ENCODE measurements at places on chromosomes 11 and 22.

GRCh38 chr22:39128508-39128907 is 24.0 kb downstream of the CBX7 start:
- DNase-seq, result no peak

DNA sequence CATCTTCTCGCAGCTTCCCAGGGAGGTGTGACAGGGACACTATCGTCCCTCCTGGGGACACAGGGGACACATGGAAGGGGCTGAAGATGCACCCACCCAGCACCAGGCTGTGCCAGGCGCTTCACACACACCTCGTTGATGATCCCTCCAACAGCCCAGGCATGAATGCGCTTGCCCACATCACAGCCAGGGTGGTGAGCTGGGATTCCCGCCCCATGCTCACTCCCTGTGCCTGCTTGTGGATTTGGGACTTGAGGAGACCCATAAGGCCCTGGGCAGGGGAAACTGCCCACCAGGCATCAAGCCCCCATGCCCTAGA is 57.8 kb downstream of the OTOG start:
- no peak for DNase-seq

DNA sequence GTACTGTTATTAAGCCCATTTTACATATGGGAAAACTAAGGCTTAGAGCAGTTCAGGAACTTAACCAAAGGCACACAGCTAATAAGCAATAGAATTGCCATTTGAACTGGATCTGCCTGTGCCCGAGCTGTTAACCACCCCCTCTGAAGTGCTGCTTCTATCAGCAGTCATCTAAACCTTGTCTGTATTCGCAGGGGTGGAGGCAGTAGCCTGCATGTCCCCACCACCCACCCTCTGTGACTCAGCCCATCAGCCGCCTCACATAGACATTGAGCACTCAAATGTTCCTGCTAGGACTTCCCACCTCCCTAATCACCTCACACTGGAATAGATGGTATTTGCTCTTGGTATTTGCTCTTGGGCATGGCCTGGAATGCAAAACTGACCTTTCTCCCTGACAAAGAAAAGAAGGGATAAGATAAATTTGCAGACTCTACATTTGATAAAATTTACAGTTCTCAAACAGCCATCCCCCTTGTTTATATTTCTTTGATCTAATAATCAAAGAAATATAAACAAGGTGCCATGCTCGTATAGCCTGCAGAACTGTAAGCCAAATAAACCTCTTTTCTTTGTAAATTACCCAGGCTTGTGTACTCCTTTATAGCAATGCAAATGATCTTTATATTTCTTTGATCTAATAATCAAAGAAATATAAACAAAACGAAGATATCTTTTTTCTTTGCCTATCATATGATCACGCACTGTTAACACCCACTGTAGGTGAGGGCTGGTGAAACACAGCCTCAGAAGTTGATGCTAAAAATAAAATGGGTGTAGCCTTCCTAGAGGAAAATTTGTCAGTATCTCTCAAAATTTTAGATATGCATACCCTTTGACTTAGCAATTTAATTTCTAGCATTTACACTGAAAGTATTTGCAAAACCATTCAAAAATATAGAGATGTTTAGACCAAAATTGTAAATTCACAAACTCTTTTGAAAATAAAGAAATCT is 15.9 kb downstream of the DKK3 start:
- DNase-seq, result no peak

DNA sequence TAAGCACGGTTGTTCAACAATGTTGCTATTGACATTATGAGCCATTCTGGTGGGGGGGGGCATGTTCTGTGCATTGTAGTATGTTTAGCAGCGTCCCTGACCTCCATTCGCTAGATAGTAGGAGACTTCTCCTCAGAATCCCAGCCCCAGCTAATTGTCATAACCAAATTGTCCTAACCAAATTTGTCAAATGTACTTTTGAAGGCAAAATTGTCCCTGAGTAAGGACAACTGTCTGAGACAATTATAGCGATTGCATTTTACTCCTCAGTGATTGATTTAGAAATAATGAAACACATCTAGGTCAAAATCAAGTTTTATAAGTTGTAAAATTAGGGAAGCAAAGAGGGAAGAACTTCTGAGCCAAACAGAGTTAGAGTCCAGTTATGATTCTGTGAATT is 541.8 kb upstream of the CHORDC1 start:
- no peak for DNase-seq

DNA sequence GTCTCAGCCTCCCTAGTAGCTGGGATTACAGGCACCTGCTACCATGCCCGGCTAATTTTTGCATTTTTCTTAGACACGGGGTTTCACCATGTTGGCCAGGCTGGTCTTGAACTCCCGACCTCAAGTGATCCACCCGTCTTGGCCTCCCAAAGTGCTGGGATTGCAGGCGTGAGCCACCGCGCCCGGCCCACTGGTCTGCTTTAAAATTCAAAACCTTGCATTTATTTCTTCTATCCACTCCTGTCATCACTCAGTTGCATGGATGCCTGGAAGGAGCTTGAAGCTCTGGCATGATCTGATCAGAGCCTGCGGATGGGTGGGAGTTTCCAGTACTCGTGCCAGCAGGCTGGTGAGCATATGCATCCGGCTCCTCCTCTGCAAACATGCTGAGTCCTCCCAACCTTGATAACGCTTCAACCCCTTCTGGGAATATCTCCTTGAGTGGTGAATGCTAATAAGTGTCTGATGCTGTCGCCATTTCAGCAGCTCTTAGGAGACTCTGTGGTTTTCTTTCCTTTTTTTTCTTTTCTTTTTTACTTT is 39.6 kb downstream of the UBASH3B start:
- DNase-seq, result no peak

DNA sequence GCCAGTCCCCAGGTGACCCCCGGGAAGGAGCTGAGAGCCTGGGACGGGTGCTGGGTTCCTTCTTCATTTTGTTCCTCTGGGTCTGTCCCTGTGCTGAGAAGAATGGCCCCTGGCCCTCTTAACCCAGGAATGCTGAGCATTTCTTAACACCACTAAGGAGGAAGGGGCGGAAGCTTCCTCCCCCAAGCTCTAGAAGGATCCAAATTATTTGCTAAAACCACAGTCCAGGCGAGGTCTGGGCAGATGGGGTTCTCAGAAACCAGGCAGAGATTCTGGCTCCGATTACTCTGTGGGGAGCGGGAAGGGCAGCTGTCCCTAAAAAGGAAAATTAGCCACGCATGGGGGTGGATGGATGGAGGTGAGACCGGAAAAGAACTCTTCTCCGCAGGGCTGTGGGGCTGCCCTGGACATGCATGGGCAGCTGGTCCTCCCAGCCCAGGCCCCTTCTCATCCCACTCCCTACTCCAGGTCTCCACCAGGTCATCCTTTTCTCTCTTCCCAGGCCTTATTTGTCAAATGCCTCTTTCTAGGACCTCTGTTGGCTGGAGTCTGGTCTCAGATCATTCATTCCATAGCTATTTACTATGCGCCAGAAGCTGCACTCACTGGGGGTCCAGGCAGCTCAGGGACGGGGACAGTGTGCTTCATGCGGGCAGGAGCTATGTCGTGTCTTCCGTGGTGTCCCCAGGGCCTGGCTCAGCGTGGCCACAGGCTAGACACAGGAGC is 45.0 kb upstream of the MYH9 start:
- DNase-seq, result no peak

All from HCEC 1CT (cell line).